ENCODE measurements at places on chromosomes 16 and 17.
A peak's percentile ranks its signal among the peaks of the same experiment; 100 is the strongest.

DNA sequence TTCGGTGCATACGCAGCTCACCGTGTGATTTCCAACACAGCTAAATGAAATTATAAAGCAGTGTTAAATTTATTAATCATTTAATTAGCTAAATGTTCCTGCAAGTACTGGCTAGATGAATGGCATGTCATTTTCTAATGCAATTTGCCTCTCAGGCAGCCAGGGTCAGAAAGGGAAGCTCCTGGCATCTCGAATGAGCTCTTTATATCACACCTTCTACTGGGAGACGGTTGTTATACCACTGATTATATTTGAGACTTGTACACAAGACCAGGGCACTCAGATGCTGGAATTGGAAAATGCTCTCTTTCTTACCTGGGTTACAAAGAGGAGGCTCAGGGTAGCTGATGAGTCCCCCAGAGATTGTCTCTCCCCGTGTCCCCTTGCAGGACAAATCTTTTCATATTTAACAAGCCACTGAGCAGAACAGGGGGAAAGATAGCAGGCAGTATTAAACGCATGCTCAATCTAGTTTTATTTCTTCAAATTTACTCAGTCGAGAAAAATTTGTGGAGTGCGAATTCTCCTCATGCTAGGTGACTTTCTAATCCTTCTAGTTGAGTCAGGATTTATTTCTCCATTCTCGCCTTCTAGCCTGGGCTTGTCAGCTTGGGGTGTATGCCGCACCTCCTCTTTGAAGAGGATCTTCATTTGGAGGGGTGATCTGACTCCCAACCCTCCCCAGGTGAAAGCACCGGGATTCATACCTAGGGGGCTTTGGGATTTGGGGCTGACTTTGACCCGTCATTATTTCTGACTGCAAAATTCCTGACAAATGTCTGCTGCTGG, 441.1 kb downstream of the MAF start:
- no peak for DNase-seq

DNA sequence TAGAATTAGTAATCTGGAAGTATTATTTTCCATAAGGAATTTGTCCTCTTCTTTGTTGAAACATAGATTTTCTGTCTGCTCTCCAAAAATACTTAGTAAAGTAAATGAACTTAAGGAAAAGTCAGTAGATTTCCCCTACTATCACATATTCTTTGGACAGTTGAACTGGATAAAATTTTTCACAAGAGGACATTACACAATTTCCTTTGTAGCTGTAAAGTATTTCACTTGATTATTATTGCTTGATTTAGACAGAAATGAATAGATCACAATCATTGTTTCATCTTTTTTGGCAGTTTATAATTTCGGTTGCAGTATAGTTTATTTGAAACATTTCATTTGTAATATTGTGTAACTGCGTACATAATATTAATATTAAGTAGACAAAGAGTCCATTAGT, 12.5 kb downstream of the CYB5B start:
- DNase-seq: no peak

DNA sequence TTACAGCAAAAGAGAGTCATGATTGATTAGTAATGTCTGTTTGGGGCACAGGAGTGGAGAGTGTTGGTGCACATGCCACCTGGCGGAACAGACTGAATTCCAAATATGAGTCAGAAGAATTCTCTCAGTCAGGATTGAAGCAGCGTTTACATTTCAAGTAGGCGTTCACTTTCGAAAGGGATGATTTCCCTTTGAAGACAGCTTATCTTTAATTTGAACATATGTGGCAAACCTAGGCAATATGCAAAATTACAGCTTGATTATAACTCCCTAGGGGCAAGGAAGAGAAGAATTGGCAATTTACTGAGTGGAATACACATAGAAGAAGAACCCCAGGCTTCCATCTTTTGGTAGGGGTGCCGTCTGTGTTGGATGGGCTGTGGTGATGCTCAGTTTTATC, 235.8 kb downstream of the HAPSTR1 start:
- DNase-seq: no peak

- DNase-seq: no peak
Observed at GRCh38 chr16:28910086-28911031, 14.7 kb downstream of the RABEP2 start.

DNA sequence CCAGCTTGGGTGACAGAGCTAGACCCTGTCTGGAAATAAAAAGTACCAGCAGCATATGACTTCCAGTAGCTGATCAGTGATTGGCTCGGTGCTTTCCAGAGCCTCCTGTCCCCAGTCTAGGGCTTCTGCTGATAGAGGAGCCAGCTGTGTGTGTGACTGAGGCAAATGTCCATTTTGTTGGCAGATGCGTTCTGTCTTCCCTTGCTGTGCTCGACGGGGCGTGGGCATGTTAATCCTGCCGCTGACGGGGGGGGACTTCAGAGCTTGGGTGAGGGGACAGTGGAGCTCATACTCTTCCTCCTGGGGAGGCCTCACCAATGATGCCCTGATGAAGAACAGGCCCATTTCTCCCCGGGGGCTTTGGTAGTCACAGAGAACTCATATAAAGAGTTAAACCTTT, 14.6 kb downstream of the KCTD2 start:
- DNase-seq: no peak

- DNase-seq: no peak
Observed at GRCh38 chr16:19203374-19203966, 35.4 kb downstream of the SYT17 start.

DNA sequence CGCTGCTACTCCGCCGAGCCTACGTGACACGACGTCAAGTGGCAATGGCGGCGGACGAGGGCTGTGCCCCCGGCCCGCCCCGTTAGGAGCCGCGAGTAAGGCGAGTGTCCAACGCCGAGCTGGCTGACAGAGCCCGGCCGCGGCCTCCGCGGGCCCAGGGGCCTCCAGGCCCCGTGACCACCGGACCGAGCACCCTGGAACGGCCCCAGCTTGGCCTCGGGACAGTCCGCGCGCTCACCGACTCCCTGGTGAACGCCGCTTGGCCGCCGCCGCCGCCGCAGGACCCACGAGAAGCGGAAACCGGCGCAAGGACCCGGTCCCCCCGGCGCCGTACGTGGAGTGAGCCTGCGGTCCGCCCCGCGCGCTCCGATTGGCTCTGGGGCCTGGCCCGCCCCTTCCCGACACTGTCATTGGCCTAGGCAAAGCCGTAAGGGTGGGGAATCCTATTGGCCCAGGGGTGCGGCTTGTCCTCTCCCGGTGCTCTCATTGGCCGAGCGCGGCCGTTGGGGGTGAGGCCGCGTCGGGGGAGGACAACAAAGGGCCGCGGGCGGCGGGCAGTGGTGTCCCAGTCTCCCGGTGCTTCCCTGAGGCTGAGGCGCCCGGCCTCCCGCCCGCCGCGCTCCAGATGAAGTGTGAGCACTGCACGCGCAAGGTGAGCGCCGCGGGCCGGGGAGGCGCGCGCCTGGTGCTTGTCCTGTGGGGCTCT, at the start of gene NARF:
NARF (plus strand) TSS at position 563 of the 706 bp plus-strand sequence; CDS start at position 626, 63 bp downstream.
- DNase-seq: peak; percentile 97

DNA sequence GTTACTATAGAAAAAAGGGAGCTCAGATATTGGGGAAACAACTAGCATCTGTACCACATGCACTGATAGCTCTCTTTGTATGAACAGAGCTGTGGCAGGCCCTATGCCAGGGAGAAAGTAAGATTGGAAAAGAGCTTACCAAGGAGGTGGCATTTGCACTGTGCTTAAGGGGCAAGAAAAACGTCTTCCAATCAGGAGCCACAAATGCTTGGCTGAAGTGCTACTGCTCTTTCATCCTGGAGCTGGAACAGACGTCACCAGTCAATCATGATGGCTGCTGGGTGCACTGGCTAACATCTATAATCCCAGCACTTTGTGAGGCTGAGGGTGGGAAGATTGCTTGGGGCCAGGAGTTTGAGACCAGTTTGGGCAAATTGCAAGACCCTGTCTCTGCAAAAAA, 218.5 kb downstream of the SEC14L1 start:
- DNase-seq: no peak

GRCh38 chr16:80024443-80024842, 423.9 kb upstream of the MAF start:
- DNase-seq: no peak

DNA sequence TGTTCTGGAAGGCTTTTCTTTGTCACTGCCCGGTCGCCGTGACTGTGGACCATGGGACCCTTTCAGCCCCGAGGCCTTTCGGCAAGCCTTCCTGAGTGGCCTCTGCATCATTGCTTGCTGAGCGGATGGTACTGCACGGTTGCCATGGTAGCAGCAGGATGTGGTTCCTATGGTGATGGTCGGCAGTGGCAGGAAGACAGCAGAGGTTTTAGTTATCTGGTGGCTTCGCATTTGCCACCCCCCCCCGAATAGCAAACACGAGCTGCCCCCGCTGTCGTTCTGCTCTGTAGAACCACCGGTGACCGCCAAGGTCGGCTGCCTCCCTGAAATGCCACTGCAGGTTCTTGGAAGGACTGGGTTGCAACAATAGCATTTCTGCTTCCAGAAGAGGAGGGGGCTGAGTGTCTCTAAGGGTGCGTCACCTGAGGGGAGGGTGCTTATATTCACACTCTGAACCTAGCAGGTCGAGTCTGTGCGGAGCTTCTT, 76.6 kb downstream of the CMIP start:
- DNase-seq: peak; percentile 67

- DNase-seq: no peak
Observed at GRCh38 chr17:16923097-16923903, 48.6 kb downstream of the TNFRSF13B start.

GRCh38 chr16:30185683-30186421, 2.5 kb downstream of the CORO1A start:
- DNase-seq: peak; percentile 14

GRCh38 chr16:57152096-57153093, 33.4 kb downstream of the PSME3IP1 start:
- no peak for DNase-seq

- no peak for DNase-seq
Observed at GRCh38 chr17:69154267-69154666, 12.6 kb upstream of the ABCA6 start.

GRCh38 chr16:25367773-25368524, 110.3 kb upstream of the ZKSCAN2 start:
- no peak for DNase-seq

- DNase-seq: no peak
Observed at GRCh38 chr17:68288804-68289203, 2.1 kb downstream of the SLC16A6 start.

DNA sequence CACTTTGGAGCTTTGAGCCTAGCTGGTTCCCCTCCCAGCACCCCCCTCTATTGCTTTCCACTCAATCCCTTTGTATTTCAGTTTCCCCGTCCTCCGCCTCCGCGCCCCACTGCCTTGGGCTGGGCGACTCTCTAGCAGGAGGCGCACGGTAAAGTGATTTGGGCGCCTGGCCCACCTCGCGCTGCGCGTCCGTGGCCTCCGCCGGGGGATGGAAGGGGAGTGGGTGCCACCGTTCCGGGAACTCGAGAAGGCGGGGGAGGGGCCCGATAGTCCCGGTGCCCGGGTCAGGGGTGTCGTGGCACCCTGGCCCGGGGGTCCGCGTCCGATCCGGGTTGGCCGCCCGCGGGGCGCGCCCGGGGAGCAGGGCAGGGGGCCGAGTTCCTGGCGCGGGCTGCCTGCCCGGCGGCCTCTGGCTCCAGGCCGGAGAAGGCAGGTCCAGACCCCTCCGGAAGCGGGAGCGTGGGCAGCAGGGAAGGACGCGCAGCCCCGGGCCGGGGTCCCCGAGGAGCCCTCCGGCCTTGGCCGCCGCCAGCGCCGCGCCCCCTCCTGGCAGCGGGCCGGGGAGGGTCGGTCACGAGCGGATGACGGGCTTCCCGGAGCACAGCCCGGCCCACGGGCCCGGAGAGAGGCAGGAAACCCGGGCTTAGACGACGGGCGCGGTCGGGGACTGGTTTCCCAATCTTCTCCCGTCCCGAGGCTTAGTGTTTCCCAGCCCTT, 15.8 kb downstream of the MEOX1 start:
- DNase-seq: peak; percentile 64

DNA sequence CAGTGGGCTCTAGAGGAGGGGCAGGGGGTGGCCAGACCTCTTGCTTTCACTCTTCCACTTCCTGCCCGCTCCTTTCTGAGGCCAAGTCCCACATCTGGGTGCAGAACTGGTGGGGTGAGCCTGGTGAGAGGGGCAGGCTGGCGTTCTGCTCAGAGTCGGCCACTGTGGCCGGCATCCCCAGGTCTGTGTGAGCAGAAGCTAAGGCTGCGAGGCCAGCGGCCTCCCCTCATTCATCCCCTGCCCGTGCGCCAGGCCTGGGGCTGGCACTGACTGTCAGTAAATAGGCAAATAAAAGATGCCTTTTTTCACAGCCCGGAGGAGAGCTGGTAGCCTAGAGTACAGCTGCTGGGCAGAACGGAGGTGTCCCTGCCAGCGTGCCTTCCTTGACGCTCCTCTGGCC, 1.2 kb downstream of the DEF8 start:
- no peak for DNase-seq

DNA sequence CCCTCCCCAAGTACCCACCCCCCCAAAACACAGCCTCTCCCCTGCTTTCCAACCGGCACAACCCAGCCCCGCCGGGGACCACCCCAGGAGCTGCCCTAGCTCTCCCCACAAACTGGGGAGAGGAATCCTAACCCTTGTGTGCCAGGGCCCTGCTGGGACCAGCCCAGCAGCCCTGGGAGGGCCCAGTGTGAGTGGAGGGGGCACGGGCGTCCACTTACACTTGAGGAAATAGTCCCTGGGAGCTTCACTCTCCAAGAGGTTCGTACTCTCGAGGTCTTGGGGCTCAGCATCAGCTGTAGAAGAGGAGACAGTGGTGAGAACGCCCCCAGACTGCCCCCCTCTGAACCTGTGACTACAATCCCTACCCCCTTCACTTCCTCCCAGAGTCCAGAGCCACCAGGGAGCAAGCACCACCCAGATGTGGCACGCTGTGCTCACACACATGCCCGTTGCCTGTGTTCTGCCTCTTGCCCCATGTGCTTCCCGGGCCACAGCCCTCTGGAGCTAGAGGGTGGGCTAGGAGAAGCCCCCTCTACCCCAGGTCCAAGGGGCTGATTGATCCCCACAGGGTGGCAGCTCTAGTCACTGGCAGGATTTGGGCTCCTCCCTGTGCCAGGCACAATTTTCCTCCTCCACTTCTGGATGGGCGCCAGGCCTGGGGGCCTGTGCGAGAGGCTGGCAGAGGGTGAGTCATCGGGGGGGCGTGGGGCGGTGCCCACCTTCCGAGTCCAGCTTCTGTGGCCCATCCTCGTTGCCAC, 3.0 kb downstream of the TRIM47 start:
- no peak for DNase-seq

- no peak for DNase-seq
Observed at GRCh38 chr17:63311416-63311937, 134.6 kb downstream of the CYB561 start.

- no peak for DNase-seq
Observed at GRCh38 chr17:76191896-76192295, 48.4 kb downstream of the RNF157 start.
